ENCODE measurements at places on chromosomes 13 and 19.

DNA sequence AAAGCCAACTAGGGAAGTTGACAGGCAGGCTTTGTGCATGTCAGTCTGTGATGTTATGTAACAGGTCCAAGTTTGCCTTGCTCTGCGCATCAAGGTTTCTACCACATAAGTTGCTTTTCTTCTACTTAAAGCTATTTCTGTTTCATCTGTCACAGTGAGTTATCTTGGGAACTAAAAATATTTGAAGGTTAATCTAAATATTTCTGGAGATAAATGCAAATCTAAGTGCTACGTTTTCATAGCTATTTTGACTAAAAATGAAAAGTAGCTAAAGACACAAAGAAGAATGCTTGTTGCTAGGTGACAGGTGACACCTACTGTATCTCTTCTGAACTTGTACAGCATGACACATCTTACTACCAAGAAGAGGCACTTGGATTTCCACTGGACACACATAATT, 135.6 kb downstream of the KLF12 start:
- no peak for DNase-seq

GRCh38 chr13:23987331-23987894, 90.1 kb upstream of the C1QTNF9B start:
- peak; percentile 32 for DNase-seq

GRCh38 chr19:47897861-47898260, 11.7 kb upstream of the SULT2A1 start:
- DNase-seq = no peak

DNA sequence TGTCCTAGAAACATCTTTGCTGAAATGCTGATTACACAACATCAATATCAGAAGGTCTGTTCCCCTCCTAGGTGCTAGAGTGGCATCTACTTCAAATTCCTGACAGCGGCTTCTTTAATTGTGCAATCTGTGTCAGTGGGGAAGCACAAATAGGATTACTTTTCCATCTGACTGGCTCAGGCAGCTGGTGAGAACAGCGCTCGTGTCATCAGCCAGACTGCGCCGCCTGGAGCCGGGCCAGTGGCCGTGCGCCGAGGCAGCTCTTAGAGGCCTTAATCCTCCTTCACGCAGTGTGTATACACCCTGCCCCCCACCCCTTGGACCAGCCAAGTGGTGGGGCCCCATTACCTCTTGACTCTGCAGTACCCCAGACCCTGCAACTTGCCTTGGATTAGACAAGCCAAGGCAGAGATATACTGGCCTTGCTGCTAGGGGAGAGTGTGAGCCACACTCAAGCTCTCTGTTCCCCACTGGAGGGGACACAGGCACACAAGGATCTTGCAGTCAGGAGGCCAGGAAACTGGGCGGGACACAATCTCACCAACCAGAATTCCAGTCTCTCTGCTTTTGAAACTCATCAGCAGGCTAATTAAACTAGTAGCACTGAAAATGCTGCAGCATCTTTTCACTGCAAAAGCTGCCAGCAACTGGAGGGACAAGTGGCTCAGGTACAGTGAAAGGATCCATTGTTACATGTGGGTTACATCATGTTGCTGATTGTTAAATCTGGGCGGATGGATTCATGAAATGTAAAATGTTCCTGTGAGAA, 48.9 kb upstream of the EPHX3 start:
- peak; percentile 77 for DNase-seq

DNA sequence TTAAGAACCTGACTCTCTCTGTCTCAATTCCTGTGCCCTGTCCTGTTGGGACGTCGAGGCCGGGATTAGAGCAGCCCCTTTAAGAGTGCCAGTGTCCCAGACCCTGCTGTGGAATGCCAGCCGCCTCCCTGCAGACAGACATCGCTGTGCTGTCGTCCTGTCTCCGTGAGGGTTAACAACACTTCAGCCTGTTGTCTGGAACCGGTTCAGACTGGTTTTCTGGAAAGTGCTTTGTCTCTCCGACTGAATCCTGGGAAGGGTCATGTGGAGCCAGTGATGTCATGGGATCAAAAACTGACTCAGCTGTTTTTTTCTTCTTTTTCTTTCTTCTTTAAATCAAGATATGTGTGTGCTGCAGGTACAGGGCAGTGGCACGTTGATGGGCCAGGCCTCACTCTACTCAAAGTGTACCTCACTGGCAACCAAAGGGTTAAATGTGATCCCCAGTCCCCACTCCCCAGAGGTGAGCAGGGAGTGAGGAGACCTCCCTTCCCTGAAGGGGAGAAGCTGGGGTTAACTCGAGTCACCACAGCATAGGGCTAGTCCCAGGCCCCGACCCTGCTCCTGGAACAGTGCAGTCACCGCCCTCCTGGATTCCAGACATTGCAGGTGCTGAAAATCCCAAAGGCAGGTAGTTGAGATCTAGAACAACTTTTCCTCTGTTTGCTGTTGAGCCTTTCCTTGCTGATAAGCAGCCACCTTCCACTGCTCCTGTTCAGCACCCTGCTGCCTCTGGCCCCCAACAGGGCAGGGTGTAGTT, 50.8 kb downstream of the TSSK6 start:
- DNase-seq = no peak

GRCh38 chr13:22915442-22916082, 265.2 kb upstream of the SGCG start:
- DNase-seq = no peak

DNA sequence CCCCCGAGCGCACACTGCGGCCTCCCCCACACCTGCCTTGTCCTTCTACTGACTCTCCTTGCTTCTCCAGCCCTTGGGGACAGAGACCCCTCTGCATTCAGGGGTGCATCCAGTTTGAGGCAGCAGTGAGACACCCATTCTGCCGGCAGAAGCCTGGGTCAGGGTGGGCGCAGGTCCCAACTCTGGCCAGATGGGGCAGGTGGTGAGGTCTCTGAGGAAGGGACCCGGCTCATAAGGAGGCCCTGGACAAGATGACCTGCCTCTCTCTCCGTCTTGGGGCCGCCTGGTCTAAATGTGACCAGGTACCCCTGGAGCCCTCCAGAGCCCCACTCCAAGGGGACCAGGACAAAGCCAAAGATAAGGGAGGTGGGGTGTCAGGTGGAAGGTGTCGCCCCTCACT, 6.1 kb downstream of the CHERP start:
- no peak for DNase-seq

DNA sequence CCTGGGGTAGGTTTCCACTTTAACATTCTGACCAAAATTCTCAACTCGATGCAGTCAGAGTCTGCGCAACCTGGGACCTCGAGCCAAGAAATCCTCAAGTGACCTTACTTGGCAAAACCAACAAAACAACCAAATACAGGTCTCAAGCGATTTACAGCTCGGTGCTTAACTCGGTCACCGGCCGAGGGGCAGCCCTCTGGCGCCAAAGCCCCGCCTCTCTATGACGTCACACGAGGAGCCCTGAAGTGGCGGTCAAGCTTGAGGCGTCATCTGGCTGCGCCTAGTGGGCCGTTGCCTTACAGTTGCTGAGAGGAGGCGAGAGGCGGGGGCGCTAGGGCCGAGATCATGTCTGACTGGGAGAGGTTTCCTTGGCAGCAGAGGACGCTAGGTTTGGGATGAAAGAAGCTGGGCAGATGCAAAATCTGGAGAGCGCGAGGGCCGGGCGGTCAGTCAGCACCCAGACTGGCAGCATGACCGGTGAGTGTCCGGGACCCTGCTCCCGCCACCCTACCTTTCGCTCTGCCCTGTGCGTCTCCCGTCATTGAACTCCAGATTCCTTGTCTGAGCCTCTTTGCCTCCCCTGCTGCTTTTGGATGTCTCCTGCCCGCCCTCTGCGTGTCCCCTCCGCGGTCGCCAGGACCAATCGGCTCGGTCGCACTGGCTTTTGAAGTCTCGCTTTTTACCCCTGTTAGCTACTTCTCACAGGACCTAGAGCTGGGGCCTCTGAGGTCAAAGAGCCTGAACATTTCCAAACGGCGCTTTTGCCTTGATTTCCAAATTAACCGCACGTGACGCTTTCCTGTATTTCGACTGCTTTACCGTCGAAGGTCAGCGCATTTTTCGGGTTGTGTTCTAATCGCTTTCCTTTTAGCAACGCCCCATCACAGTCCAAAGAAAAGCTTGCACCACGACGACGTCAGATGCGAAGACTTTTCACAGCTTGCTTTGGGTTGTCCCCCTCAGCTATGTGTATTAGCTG, at the start of gene CDADC1:
TSS of gene CDADC1 (plus strand) at position 283 of the 979 bp plus-strand sequence. CDS start at position 396, 113 bp downstream.
- DNase-seq = peak; percentile 83

DNA sequence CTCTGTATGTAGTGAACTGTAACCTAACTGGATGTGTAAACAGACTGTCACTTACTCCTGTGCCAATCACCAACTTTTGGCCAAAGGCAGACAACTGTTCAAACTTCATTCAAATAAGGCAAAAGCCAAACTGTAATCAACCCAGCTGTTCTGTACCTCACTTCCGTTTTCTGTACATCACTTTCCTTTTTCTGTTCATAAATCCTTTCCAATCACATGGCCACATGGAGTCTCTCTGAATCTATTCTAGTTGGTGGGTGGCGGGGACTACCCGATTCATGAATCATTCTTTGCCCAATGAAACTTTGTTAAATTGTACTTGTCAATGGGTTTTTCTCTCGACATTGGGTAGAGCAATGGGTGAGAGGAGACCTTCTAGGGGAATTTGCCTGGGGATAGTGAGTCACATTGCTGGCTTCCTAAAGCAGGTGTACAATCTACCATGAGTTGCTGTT, 178.3 kb upstream of the RFC3 start:
- no peak for DNase-seq

DNA sequence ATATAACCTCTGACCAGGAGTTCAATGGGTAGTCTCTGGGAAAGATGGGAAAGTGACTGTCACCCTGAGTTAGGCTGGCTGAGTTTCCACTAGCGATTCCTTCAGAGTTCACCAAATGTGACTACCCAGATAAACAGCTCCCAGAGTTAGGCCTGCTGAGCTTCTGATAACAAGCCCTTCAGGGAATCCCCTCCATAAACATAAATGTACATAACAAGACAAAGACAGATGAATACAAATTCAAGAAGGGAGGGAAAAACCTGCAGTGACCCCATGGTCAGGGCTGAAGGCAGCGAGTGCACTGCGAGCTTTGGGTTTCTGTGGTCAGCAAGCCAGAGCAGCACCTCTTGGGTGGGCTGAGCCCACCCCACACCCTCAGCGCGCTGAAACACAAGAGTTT, 25.4 kb upstream of the CEACAM4 start:
- no peak for DNase-seq

DNA sequence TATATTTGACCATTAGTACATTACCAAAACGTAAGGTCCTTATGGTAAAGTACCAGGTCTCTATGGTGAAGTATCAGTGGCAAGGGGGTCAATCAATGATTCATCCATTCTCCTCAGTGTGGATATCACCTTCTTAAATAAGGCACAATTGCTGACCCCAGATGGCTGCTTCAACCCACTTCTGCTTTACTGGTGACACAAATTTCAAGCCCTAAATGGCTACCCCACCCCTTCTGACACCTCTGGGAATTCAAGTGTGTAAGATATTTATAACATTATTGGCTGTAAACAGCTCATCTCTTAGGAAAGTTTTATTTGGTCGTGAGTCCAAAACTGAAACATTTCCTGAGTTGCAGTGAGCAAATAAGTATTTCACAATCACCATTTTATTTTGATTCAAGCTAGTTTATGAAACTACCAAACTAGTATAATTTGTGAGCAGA, 7.9 kb upstream of the WBP4 start:
- DNase-seq = peak; percentile 64

- DNase-seq = no peak
These were observed 15.5 kb downstream of the ZNF610 start for GRCh38 chr19:52351512-52351911.

GRCh38 chr13:59890054-59890453, 273.7 kb downstream of the DIAPH3 start:
- DNase-seq = no peak

DNA sequence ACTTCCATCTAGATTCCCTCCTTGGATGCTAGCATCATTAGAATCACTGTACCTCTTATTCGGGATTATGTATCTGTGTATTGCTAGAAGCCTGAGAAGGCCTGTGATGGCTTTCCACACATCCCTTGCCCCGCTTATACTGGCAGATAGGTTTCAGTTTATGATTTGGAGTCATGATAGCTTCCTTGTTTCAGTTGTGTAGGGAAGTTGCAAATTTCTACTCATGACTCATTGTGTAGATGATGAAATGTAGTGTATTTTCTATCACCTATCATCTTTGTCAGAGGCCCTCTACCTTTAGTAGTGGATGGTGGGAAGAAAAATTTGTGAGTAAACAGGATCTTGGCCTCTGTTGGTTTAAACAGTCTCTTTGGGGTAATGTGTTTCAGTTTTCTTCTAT, 165.2 kb downstream of the GGACT start:
- DNase-seq = no peak

GRCh38 chr13:20594280-20594679, 27.3 kb downstream of the IFT88 start:
- no peak for DNase-seq

- no peak for DNase-seq
These were observed 7.0 kb downstream of the SBNO2 start for GRCh38 chr19:1166872-1167573.

GRCh38 chr13:68851026-68851425, 1256.6 kb upstream of the ATXN8OS start:
- no peak for DNase-seq

- no peak for DNase-seq
These were observed 77.9 kb downstream of the ZNF536 start for GRCh38 chr19:30450100-30450499.

DNA sequence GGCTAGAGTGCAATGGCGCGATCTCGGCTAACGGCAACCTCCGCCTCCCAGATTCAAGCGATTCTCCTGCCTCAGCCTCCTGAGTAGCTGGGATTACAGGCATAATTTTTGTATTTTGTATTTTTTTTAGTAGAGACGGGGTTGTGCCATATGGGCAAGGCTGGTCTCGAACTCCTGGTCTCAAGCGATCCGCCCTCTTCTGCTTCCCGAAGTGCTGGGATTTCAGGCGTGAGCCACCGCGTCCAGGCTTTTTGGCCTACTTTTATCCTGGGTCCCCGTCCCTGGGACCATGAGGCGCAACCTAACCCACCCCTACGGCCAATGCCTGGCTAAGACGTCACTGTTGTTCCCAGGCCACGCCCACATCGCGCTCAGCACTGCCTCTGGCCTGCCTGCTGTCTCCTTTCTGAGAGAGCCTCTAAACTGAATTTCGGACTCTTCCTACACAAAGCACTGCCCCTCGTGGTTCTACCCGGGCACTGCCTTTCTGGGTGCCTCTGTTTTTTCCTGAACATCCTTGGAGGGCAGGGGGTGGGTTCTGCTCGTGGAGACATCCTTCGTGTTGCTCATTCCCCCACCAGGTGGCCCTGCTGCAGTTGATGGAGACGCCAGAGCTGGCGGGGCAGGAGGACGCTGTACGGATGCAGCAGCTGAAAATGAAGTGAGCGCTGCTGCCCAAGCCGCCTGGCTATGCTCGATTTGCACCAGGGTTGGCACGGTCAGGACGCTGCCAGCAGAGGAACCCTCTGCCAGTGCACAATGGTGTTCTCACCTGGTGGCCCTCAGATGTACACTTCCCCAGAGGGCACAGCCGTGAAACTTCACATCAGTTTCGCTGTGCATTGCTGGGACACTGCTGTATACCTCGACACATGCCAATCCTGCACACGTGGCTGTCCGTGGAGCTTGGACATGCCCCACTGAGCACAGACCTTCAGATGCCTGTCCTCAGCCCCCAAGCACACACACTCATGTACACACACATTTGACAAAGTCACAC, 2.0 kb downstream of the REX1BD start:
- no peak for DNase-seq
